ENCODE measurements at places on chromosomes 6 and 20. TPM values are rescaled to one million over a fixed set of nuclear protein-coding genes. Genes with fewer than 3 reads are reported as not detected.

ASCC3 gene
- total RNA-seq = 64.8 TPM

SSTR4 gene
- total RNA-seq = not detected

CLDN20 gene
- total RNA-seq = not detected

CALHM4 gene
- total RNA-seq = not detected

RFX6 gene
- not detected for total RNA-seq

ALDH5A1 gene
- total RNA-seq = 6.5 TPM

Measured in activated CD8-positive, alpha-beta memory T cell treated with anti-CD3 and anti-CD28 coated beads, Interleukin-2, amount 10 ng/mL, durations not matched to agents 7 days and 5 days (primary cell).